Stimulated activated CD8-positive, alpha-beta memory T cell treated with anti-CD3 and anti-CD28 coated beads, Interleukin-7, amount 100 ng/mL, for 4 hours (primary cell): ENCODE measurements at places on chromosomes 2 and 18.

- no peak for DNase-seq
Measured at GRCh38 chr18:312415-312814, 44.6 kb upstream of the THOC1 start.

- DNase-seq: no peak
Measured at GRCh38 chr2:46023165-46023854, 273.9 kb upstream of the EPAS1 start.

GRCh38 chr2:196234672-196235071, 63.3 kb upstream of the STK17B start:
- DNase-seq: peak; percentile 49

DNA sequence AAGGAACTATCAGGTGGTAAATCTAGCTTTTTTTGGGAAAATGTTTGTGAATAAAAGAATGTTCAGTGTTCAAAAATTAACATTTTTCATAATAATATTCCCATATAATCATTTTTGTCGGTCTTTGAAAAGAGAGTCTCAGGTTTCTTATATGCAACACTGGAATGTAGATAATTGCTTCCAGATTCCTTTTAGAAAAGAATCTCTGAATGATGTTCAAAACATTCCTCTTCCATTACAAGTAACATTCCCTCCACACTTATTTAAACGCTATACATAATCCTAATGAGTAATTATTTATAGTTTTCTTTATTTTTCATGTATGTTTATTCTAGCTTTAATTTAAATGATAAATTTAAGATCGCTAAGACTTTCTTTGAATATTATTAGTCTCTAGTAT, 7.0 kb downstream of the ZSWIM2 start:
- DNase-seq: no peak

DNA sequence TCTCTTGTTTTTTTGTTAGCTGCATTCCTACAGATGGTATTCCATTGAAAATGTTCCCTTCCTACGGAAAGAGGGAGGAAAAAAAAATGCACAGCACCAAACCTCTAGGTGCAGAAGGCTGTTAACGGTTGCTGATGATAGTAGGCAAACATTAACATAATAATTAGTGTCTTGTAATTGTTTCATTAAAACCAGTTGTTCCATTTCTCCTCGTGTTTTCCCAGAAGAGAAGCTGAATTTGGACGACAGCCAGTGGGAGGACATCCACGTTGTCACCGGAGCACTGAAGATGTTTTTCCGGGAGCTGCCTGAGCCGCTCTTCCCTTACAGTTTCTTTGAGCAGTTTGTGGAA, 494.7 kb downstream of the ARHGAP15 start:
- DNase-seq: no peak

DNA sequence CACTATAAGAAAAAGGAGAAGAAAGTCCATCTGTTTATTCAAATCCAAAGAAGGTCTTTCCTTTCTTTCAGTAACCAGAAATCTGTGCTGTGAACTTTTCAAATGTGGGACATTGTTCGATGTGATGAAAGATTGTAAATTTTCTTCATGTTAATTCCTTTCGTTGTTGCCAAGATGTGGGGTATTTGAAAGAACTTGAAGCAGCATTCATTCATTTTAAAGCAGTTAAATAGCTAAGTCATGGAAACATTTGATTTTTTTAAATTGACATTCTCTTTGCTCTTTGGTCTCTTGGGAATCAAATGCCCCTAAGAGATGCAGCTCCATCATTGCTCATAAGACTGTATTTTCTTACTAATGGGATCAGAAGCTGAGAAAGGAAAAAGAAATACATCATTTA, 93.7 kb upstream of the EHBP1 start:
- no peak for DNase-seq

DNA sequence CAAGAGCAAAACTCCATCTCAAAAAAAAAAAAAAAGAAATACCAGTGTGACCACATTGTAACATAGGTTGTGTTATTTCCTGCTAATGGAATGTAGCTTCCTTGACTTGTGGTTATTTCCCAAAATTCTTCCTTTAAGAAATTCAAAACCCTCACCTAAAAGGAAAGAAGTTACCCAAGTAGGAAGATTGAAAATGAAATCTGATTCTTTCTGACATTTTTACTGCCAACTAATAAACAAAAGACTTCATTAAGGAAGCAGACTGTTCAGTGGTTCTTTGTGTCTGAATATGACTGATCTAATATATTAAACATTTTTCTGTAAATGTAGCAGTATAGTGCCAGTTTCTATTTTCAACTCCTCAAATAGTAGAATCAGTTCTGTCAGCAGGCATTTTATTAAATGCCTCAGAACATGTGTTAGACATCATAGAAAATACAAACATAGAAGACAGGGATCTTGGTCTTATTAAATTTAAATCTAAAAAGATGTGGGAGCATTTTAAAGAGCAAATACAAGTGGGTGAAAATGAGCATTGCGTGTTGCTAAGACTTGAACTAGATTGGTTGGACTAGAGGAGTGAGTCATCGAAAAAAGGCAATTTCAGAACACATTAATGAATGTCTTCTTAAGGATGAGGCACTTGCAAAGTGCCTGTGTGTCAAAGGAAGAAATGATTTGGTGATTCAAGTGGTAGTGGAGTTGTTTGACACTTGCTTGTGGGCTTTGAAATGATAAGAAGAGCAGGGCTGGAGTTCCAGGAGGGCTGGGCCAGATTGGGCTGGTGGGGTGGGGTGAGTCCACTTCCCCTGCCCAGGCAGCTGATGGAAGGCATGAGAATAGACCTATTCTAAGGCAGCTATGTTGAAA, 53.4 kb downstream of the PKP4 start:
- no peak for DNase-seq
